RWPE2 (cell line): ENCODE measurements at places on chromosomes 1 and 21.

- DNase-seq: no peak
These were observed 402.1 kb upstream of the B3GALT2 start for GRCh38 chr1:193588311-193589082.

GRCh38 chr1:181608948-181609347 is 125.6 kb downstream of the CACNA1E start:
- DNase-seq: no peak

DNA sequence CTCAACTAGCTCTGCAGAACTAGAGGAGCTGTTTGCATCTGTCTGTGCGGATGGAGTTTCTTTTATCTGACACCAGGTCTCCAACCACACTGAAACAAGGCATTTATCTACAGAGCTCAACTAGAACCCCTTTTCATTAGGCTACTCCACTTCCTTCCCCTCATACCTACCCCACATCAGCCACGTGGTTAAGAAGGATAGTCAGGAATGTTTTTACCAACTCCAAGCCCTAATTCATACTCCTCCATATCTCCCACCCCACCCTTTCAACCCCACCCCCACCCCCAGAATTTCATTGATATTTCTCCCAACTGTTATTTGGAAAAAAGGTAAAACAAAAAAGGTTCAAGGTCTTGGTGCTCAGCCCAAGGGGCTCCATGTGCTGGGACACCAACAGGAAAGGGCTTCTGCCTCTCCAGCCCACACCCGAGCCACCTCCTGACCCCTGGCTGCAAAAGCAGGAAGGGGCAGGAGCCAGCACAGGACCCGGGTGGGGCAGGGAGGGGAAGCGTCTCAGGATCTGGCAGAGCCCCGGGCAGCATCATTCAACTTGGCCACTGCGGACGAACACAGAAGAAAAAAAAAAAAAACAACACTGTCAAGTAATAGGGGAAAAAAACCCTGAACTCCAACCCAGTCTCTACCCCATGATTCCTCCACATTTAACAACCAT is 7.0 kb downstream of the ENSA start:
- no peak for DNase-seq

DNA sequence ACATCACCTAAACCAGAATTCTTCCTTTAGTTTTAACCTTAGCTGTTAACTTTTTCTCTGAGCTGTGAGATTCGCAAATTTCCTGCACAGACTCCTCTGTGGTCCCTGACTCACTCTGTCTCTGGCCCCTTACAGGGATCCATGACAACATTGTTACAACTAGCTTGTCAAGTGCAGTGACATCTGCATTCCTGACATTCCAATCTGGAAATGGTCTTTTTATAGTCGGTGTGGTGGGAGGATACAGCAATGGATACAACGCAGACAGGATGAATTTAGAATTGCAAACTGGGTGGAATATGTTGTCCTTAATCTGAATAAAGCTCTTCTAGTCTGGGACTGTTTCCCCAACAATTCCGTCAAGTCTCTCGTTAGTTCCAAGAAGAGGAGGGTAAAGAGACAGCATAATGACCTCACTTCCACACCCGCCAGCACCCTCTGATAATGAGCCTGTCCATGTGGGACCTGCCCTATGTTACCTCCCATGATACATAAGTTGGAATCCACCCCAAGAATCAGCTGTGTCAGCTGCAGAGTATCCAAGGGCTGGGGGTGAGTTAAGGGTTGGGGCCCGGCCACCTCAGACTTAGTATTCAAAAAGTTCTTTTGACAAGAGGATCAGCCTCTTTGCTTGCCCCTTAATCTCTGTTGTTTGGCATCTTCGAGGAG is 49.4 kb downstream of the ILDR2 start:
- DNase-seq: no peak

- DNase-seq: no peak
These were observed 20.0 kb downstream of the OR10J1 start for GRCh38 chr1:159459551-159459950.

DNA sequence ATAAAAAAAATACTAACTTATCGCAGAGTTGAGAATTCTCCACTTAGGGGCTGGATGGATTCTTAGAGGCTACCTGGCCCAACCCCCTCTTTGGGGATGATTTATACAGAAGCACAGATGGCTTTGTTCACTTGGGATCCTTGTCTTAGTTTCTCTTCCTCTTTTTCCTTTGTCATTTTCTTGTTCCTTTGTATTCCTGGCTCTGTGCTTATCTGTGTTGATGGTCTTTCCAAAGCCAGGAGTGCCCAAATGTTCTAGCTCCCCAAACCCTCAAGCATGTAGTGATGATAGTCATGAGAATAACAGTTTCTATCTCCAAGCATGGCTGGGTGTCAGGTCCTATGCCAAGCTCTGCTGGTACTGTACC is 27.4 kb downstream of the EPHB2 start:
- no peak for DNase-seq

DNA sequence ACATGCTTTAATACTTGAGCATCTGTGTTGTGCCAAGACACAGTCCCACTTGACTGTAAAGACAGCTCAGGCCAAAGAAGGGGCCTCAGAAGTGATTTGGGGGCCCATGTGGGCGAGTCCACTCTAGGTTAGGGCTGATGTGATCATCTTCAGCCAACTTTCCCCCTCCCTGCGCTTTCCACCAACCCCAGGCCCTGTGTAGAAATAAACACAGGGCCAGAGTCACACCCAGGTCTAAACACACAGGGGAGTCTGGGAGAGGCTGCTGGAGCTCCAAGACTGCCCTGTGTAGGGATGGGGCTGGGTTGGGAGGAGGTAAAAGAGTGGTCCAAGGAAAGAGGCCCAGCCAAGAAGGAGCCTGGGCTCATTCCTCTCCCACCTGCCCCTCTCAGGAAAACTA is 2.5 kb upstream of the WNT2B start:
- DNase-seq: no peak
